ENCODE measurements at places on chromosomes 11 and 22.

- peak; percentile 43 for DNase-seq
Measured at GRCh38 chr11:47359586-47359985, 7.1 kb upstream of the MYBPC3 start.

- peak; percentile 32 for DNase-seq
Measured at GRCh38 chr22:29524442-29525191, 28.9 kb downstream of the THOC5 start.

DNA sequence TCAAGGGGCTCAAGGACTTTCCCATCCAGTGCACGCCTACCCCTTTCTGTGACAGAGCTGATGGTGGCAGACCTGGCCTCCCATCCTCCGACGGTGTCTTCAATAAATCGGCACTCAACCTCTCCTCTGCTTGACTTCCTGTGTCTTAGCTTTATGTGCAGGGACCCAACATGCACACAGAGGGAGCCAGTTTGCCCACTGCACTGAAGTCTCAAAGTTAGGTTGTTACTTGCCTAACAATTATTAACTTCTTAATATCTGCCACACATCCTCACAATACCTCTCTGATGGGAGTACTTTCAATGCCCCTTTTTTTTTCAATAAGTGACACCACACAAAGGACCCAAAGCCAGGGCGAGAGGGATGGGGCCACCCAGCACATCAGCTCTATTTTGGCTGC lies 3.6 kb downstream of the IZUMO1R start:
- DNase-seq: no peak

- DNase-seq: no peak
Measured at GRCh38 chr11:32305460-32305859, 129.9 kb downstream of the WT1 start.

GRCh38 chr11:72228229-72228843 lies 3.8 kb downstream of the INPPL1 start:
- DNase-seq: no peak

DNA sequence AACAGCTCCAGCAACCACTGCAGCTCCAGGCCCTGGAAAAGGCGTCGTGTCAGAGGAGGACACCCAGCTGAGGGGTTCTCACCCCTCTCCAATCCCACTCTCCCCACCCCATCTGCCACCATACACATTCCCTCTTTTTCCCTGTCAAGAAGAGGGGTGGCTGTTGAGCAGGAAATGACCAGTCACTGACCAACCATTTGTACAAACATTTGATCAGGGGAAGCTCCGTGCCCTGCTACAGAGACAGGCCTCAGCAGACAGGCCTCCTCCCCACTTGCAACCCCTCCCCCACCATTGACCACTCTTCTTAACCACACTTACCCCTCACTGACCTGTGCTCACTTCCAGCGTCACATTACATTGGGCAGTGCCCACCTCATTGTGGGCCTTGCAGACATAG lies 2.3 kb upstream of the VSIG2 start:
- no peak for DNase-seq

DNA sequence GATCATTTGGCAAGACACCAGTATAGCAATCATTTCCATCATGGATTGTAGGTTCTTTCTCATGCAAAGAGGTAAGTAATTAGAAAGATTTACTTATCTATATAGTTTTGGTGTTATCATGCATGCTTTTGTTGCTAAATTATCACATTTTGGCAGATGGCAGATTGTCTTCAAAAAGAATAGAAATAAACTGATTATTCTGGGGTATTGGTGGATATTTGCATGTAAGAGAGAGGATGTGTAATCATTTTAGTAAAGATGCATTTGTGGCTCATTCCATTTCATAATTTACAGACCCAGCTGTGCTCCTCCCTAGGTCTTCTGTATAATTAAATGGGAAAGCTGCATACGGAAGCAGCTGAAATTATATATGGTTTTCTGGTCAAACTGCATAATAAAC lies 875.7 kb upstream of the ANO3 start:
- DNase-seq: no peak

DNA sequence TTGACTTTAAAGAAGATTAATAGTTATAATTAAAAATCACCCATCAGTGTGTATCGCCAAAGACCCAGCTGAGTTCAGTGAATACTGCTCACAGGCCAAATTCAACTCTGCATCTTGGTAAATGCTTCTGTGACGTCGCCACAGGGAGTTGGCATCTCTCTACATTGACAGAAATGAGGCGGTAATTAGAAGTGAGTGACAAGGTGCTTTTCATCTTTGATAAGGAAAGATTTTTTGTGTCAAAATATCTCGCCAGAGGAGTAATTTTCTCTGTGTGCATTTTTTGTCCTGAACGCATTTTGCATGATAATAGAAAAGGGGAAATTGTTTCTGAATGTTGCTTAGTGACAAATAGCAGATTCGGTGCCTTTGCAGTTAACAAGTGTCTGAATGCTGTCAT lies 345.8 kb downstream of the CNTN5 start:
- DNase-seq: no peak

DNA sequence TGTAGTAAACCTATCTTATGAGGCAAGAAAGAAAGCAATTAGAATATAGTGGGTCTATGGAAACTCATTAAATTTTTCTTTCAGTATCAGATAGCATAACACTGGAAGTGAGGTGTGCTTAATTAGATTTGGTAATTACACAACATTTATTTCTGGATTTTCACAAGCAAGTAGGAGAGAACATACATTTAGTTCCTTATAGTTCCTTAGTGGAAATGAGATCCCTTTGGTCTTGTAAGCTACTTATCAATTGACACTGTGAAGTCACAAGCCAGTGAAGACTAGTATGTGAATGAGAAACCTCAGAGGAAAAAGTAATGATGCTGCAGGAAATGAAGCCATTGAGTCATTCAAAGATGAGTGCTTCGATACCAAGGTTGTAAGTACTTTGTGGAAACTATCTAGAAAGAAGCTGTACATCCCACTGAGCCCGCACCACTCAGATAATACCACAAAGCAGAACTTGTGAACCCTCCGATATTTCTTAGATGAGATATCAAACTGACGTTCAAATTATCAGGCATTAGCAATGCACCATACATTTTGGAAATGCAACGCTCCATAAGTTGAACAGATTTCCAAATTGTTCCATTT lies 53.5 kb downstream of the ENTHD1 start:
- no peak for DNase-seq

- no peak for DNase-seq
Measured at GRCh38 chr11:62930157-62930556, 9.0 kb upstream of the CHRM1 start.

DNA sequence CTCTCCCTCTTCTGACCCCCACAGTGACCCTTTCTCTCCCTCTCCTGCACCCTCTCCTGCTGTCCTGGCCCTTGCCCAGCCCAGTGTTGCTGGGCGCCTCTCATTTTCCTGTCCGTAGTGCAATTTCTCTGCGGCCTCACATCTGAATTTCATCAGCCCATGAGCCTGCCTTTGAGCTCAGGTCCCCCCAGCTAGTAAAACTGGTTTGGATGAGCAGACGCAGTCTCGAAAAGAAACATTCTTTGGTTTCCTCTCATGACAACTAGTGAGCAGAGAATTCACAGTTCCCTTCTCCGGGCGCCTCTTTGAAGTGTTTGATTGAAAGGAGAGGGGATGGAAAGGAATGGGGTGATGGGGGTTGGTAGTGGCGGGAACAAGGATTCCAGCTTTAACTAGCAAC lies 126.0 kb upstream of the CADM1 start:
- DNase-seq: no peak

- no peak for DNase-seq
Measured at GRCh38 chr11:5362017-5362625, 10.8 kb downstream of the OR51B6 start.

- DNase-seq: no peak
Measured at GRCh38 chr11:62125316-62125715, 1.5 kb downstream of the INCENP start.

DNA sequence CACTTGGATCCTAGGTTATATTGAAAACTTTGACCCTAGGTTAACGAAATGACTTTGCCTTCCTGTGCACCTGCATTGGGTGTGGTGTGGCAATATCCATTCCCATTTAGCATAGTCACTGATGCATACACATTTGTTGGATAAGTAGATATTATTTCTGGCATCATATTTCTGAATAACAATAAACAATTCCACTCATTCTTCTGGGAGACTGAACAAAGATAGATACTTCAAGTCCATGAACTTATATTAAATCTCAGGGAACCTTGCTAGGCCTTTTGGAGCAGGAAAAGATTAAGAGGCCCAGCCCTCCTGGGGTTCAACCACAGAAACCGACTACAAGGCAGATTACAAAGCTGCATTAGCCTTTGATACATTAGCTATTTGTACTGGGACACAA lies 118.9 kb downstream of the MSANTD4 start:
- no peak for DNase-seq

DNA sequence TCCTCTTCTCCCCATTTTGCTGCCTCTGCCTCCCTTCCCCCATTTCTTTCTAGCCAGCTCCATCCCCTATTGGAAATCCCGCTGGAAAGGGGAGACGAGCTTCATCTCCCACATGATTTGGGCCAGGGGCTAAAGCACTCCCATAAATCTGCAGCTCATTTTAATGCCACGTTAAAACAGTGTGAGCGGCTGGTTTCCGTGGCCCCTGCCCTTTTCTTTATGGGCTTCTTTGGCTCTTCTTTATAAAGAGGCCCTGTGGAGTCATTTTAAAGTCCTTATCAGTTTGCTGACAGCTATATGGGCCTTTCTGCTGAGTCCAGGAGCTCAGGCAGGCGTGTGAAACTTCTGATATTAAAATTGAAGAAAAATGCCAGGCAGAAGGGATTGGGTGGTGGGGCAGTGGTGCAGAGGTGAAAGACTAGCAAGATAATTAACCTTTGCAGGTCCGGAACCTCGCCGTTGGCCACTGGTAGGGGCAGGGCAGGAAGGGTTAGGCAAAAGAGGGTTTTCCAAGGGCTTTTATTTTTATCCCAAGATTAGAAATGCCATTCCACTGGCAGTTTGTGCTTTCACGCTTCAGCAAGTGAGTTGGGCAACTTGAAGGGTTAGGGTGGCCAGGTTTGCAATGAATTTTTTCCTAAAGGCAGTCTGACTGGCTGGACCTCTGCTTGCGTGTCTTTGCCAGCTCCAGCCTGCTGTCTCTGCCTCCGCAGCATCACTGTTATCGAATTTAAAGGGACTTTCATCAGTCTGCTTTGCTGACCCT lies 44.3 kb downstream of the EXT2 start:
- no peak for DNase-seq

- DNase-seq: peak; percentile 36
Measured at GRCh38 chr22:46934746-46935491, 172.5 kb downstream of the TBC1D22A start.

DNA sequence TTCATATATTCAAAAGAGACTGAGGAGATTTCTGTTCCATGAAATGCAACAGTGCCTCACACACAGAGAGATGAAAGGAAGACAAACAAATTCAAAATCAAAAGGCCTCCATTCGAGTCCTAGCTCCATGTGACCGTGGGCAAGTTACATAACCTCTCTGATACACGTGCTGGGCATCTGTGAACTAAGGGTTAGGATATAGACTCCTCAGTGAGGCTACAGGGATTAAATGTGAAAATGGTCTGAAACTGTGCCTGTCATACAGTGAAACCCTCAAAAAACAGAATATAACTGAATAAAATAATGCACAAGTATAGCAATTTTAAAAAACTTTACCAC lies 111.8 kb upstream of the MTMR2 start:
- DNase-seq: no peak

DNA sequence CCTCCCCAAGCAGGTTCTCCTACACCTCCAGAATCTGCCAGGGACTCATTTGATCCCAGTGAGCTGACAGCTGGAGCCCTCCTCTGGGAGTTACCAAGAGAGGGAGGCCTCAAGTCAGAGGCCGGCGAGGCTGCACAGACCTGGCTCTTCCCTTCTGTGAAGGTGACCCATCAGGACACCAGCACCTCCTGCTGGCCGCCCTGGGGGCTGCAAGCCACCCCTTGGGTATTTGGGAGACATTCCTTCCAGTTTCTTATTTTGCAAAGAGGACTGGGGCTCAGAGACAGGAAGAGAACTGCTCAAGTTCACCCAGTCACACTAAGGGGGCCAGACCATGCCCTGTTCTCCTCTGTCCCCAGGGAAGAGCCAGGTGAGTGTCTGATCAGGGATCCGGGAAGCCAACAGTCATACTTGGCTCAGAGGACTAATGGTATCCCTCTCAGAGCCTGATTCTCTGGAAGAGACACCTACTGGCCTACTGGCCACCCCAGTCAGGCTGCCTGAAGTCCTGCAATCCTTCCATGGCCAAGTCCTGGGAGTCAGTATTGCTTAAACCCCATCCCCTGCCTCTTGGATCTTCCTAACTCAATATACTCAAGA lies 40.5 kb upstream of the RIC3 start:
- DNase-seq: peak; percentile 69

DNA sequence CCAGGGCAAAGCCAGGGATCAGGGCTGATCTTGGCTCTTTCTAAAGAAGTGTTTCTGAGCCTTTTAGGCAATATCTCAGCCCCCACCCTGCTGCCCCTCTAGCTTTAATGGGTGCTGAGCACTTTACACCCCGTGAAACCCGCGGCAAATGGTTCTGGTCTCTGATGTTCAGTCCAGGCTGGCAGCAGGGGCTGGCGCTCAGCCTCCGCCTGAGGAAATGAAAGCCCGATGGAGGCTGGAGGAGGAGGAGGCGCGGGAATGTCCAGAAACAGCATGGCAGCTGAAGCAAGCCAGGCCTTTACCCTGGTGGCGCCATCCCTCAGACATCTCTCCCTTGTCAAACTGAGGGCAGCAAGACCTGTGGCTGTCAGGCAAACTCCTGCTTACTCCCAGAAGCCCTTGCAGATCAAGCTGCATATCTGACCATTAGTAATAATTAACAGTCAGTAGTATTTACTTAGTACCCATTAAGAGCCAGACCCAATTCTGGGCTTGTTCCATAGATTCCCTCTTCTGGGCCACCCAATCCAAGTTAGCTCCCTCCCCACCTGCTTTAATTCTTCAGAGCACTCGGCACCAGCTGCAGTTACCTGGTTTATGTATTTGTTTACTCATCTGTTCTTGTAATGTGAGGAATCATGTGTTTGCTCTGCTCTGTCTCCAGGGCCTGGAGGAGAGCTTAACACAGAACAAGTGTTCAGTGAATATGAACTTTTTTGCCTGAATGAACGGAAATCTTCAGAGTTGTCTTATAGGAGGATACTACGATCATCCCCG lies 15.0 kb upstream of the ALX4 start:
- DNase-seq: no peak

DNA sequence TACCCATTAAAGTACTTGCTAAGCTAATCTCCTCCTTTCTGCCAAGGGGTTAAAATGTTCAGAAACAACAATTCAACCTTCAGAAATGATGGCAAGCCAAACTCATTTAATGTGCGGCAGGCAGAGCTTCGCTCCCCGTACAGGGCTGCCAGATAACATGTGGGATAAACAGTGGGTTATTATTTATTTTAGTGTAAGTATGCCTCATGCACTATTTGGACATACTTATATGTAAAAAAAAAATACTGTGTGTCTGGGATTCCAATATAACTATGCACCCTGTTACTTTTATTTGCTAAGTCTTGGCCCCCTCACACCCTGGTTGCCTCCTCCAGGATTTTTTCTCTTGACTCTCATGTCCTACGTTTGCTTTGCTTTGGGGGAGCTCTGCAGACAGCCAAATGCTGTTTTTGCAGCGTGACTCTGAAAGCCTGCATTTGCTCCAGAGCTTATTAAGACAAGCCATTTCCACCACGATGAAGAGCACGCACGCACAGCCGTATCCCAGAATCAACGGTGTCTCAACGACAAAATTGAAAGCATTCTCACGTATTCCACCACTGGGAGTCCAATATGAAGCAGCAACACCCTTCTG lies 86.5 kb upstream of the SHANK2 start:
- no peak for DNase-seq

GRCh38 chr11:123653827-123654565 lies 428 bp downstream of the SCN3B start:
- peak; percentile 4 for DNase-seq

Data from inflammatory macrophage treated with lipopolysaccharide for 1 hour (primary cell).